ENCODE measurements at places on chromosomes 3 and 15.

DNA sequence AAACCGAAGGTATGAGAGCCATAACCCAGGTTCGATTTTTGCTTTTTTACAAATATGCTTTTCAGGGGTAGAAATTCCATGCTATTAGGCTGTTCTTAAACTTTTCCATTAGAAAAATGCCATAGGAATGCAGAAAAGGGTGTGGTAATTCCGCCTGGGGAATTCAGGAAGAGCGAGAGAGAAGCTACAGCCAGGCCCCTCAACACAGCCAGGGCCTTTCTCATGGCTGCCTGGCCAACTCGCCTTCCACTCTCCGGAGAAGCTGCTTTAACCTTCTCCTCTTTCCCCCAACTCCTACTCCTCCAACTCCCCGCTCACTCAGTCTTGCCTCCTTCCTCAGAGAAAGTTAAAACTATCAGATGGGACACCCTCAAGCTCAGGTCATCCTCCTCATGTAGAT lies 9.1 kb upstream of the TICRR start:
- no peak for DNase-seq

- DNase-seq = no peak
Measured at GRCh38 chr15:56052395-56053045, 59.1 kb upstream of the NEDD4 start.

- no peak for DNase-seq
Measured at GRCh38 chr15:42528970-42529369, 19.6 kb downstream of the LRRC57 start.

GRCh38 chr3:163043074-163043473 lies 1546.5 kb downstream of the OTOL1 start:
- DNase-seq = no peak

- no peak for DNase-seq
Measured at GRCh38 chr15:70580958-70581357, 182.4 kb downstream of the UACA start.

Measured in activated T-helper 1 cell treated with Interleukin-2 at 50 U/mL for 16 hours (primary cell).